ENCODE measurements at places on chromosomes 3 and 15.

- DNase-seq, result no peak
Observed at GRCh38 chr3:136473716-136474326, 223.7 kb downstream of the PCCB start.

DNA sequence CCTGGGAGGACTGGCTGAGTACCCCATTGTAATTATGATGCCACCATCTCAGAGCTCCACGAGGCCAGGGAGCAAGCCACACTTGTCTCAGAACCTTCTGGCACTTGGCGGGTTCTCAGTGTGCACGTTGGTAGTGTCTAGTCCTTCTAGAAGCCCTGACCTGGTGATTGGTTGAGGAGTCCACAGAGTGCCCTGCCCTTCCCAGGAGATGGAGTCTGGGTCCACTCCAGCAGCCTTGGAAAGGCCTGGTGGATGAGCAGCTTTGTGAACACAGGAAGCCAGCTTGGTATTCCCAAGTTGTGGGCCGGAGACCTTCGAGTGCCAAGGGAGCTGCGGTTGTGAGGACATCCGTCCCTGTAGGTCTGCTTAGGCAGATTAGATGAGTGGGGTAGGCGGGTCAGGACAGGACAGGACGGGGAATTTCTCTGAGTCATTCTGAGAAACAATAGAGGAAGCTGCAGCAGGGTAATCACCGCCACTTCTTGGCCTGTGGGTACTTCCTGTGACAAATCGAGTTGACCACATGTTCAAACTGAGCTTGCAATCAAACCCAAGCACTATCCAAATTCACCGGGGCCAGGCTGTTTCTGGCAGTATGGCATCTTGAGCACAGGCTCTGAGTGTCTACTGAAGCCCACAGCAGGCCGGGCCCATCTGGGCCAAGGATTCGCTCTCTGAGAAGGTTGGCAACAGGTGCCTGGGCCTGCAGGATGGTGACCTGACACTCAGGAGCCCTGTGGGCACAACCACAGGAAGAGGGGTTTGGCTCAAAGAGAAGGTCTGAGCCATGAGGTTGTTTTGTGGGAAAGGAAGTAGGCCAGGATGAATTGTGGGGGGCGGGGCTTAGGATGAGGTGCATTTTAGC is 71.5 kb upstream of the PLXNA1 start:
- no peak for DNase-seq

- no peak for DNase-seq
Observed at GRCh38 chr3:98982351-98982750, 80.9 kb upstream of the DCBLD2 start.

- DNase-seq, result no peak
Observed at GRCh38 chr3:15933439-15934139, 135.8 kb upstream of the ANKRD28 start.

DNA sequence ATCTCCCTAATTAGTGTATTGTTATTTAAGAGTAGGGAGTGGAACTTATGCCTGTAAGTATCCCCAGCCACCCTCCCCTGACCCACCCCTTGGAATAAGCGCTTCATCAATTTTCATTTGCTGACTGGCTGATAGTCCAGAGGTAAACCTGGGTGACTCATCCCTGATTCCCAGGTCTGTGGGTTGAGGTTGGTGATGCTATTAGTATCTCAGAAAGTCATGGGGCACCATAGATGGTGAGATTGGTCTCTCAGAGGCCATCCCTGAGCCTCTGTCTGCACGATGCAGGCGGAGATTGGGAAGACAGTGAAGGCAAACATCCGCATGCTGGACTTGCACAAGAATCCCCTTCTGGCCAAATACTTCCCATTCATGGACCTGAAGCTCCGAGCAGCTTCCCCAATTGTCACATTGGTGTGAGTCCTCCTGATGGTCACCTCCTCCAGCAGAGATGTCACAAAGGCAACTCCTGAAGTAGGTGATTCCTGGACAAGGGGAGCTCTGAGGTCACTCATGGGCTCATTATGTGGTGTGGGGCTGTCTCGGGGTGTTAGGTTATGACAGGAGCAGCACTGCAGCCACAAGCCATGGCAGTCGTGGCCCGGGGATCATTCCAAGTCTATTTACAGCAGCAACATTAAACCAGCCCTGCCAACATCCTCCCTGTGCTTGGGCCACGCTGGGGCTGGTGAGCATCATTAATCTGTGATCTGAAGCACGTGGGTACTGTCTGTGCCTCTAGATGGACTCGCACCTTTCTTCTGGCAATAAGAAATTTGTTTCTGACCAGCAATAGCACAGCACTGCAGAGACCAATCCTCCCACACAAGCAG is 6.8 kb upstream of the TXNRD3 start:
- DNase-seq, result no peak

DNA sequence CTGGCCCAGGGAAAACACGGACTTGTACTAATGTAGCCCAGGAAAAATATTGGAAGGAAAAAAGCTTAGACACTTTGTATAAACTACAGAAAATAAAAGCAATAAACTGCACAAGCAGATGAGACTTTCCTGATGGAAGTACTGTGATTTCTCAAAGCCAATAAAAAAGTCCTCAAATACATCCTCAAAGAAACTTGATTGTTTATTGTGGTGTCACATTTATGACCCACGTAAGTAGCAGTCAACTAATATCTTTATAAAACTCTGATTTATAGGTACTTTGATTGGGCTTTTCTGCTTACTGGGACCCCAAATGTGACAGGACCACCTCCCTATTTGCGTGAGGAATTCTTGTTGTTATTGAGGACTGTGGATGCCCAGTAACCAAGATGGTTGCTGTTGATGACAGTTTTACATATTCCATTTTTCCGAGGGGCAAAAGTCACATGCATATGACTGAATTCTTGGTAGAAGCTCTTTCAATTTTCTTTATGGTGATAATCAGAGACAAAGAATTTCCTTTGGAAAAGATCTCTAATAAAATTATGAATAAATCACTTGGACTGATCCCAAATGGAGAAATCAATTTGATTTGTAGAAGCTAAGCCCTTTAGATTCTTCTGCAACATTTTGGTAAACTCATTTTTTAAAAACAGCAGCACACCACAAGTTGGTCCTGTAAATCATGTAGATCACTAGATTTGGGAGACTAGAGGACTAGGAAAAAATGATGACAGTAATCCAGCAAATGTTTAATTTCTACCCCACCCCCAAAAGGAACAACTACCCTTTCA is 159.0 kb upstream of the TSC22D2 start:
- DNase-seq, result no peak

DNA sequence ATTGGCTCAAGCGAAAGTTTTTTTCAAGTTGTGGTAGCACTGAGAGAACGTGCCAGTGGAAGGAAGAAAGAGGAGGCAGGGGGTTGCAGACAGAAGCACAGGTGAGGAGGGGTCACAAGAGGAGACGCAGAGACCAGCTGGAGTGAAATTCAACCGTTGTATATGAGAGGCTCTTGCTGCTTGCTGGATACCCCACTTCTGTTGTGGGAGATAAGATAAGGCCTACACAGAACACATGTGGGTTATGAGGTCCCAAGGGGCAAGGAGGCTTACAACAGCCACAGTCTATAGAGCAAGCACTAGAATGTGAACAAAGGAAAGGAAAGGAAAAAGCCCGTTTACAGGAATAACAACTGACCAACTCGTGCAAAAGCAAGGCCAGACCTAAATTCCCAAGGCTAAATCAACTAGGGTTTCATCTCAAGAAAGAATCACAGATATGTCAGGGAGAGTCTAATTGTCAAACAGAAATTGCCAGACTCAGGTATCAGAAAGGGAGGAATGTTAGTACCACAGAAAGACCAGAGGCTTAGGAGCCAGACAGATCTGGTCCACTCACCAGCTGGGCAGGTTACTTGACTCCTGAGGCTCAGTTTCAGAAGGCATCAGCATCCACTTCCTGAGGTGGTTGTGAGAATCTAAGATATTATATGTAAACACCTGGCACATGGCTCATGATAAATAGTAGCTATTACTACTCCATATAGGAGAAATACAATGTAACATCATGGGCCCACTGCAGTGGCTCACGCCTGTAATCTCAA is 60.9 kb downstream of the MSL2 start:
- no peak for DNase-seq

DNA sequence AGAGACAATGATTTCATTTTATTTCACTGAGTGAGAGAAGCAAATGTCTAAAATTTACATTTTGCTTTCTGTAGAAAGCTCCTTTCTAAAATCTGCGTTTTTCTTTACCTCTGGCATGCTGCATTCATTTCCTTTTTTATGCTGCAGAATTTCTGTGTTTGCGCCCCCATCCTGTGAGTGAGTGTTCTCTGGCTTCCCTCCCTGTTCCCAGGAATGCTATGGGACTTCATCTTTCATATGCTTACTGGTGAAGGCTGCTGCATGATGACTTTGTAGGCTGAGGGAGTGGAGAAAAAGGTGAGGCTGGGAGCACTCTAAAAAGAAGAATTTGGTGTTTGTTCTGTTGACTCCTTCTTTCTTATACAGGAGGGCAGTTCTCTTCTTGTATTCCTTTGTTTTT is 7.7 kb upstream of the TMC3 start:
- no peak for DNase-seq

DNA sequence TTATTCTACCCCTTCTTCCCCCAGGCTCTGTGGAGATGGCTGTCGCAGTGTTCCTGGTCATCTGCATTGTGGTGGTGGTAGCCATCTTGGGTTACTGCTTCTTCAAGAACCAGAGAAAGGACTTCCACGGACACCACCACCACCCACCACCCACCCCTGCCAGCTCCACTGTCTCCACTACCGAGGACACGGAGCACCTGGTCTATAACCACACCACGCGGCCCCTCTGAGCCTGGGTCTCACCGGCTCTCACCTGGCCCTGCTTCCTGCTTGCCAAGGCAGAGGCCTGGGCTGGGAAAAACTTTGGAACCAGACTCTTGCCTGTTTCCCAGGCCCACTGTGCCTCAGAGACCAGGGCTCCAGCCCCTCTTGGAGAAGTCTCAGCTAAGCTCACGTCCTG is 12.9 kb downstream of the SPINT1 start:
- no peak for DNase-seq

DNA sequence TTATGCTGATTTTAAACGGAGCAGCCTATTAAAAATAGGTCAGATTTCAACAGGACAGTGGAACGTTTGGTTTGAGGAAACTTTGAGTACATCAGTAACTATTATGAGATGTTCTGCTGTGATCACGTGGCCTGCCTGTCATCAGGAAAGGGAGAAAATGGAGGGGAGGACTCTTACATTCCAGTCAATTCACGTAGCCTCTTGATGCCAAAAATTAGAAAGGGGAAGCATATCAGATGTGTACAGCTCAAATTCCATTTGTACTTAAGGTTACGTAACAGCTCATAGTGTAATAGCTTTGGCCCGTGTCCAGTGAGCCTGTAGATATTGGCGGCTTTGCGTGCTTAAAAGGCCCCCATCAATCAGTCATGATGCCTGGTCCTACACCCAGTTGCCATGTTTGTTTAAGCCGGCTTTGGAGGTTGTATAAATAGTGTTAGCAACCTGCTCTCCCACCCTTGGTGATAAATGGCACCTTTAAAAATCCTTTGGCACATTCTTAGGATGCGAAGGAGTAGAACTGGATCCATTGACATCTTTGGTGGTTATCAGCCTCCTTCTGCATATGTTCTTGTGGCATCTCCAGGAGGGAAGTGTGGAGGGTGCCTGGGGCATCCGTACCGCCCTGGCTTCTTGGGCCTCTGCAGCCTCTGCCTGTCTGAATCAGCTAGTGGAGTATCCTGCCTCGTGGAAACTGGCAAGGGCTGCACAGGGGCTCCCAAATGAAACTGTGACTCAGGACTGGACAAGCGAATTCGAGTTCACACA is 163.9 kb downstream of the THSD4 start:
- peak; percentile 69 for DNase-seq

DNA sequence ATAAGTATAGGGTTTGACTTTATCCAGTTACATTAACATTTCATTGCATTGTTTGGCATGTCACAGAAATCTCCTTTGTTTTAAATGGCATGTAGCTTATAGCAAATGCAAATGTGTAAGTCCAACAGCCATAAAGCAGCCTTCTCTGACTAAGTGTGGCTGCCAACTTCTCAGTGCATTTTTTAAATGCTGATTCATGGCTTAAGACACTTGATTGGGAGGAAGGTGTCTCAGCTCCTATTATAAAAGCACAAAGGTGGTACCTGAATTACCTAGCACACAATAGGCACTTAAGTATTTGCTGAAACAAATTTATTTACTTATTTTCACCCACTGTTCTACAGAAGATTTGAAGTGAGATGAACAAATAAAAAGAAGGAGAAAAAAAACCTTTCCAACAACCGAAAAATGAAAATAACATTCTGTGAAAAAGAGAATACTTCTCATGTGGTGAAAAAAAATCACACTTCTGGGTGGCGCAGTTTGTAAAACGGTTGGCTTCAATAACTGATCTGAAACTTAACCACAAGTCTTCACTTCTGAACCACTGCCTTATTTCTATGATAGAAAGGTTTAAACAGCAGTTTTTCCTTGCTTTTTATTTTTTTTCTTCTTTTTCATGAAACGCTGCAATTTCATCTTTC is 105.5 kb upstream of the ICE2 start:
- no peak for DNase-seq

- no peak for DNase-seq
Observed at GRCh38 chr15:73069109-73069508, 16.8 kb downstream of the NEO1 start.

GRCh38 chr3:26838026-26838425 is 215.5 kb downstream of the LRRC3B start:
- no peak for DNase-seq

DNA sequence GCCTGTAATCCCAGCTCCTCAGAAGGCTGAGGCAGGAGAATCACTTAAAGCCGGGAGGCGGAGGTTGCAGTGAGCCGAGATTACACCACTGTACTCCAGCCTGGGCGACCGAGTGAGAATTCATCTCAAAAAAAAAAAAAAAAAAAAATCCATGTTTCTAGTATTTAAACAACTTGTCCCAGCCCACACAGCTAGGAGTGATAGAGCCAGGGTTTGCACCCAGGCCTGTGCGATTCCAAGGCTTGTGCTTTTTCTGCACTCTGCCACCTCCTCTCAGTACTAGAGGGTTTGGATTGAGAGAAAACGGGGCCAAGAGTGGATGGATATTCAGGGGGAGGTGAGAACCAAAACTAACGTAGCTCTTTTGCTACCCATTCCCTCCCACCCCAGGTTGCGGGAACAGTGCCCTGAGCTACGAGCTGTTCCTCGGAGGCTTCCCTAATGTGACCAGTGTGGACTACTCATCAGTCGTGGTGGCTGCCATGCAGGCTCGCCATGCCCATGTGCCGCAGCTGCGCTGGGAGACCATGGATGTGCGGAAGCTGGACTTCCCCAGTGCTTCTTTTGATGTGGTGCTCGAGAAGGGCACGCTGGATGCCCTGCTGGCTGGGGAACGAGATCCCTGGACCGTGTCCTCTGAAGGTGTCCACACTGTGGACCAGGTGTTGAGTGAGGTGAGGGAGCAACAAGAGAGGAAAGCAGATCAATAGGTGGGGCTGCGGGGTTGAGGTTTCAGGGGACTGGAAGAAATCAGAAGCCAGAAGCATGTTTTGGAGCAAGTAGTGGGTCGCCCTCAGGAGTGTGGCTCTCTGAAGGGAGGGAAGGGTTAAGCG is 4.1 kb downstream of the CAMK2N2 start:
- no peak for DNase-seq
